NCI-H524 treated with DMSO at 0.1 percent for 48 hours (cell line): ENCODE measurements at places on chromosomes 5 and 9.

DNA sequence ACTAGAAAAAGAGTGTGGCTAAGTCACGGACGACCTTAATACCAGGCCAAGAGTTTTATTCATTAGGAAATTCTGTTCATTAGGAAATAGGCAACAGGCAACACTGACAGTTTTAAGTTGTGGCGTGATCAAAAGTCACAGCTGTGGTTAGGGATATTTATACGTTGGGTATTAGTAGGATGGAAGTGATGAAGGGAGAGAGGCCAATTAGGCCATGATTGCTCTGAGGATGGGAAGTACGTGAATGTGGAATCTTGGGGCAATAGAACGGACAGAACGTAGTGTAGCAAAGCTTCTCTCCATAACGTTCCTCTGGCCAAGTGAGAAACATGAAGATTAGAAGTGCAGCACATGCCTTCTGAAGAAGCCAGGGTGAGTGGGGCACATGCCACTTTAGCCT lies 290.1 kb upstream of the ZNF608 start:
- DNase-seq, result no peak

GRCh38 chr5:8192840-8193239 lies 323.9 kb downstream of the MTRR start:
- DNase-seq, result no peak

- no peak for DNase-seq
These were observed 76.8 kb downstream of the PTPN3 start for GRCh38 chr9:109421026-109421970.

DNA sequence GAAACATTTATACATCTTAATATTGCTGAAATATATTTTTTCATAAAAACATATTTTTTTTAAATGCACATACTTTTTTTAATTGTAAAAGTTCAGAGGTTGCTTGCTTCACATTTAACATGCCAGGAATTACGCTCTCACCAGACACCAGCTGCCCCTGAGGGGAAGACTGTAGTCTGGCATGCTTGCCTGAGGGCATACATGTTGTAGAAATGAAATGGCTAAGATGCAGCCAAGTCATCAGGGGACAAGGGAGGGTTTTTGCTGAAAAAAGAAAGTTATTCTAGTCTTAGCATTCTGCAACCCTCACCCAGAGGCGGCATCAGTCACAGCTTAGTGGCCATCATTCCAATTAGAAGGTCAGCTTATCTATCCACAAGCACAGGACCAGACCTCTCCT lies 426.7 kb upstream of the FTMT start:
- DNase-seq, result no peak

- DNase-seq, result no peak
These were observed 3.9 kb downstream of the QRFP start for GRCh38 chr9:130892477-130893304.

DNA sequence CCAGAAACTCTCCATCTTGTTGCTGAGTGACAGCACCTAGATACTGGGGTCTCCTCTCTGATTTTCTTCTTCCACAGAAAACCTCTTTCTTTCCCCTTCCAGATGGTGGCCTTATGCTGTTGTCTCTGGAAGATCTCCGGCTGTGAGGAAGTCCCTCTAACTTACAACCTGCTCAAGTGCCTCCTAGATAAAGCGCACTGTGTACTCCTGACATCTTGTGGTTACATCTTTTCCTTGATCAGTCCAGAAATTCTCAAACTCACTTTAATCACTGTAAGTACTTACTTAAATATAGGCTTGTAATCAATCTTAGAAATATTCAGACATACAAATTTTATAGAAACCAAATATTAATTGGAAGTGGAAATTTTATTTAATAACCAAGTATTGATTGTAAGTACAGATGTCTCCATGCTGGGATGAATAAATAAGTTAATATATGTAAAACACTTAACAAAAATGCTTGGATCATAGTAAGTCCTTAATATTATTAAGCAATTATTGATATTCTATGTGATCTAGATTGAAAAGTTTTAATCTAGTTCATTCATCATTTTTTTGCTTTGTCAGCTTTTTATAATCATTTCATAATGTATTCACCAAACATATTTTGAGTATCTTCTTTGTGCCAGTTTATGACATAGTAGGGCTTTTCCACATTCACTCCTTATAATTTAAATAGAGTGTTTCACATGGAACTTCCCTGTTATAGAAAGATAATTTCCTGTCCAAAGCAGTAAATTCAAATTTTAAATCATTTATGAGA lies 1381.4 kb upstream of the CDH6 start:
- DNase-seq, result peak; percentile 90

GRCh38 chr5:147413266-147413665 lies 96.6 kb downstream of the DPYSL3 start:
- no peak for DNase-seq

DNA sequence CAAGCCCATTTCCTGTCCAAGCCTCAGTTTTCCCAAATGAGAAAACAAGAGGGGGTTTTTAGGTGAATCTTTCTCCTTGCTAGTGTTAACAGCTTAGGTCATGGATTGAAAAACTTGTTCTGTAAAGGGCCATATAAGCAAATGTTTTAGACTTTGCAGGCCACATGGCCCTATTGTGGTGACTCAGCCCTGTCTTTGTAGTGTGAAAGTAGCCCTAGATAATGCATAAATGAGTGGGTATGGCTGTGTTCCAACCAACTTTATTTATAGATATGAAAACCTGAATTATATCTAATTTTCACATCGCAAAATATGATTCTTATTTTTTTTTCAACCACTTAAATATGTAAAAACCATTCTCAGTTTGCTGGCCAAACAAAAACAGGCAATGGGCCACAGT lies 6.9 kb upstream of the BARX1 start:
- no peak for DNase-seq

DNA sequence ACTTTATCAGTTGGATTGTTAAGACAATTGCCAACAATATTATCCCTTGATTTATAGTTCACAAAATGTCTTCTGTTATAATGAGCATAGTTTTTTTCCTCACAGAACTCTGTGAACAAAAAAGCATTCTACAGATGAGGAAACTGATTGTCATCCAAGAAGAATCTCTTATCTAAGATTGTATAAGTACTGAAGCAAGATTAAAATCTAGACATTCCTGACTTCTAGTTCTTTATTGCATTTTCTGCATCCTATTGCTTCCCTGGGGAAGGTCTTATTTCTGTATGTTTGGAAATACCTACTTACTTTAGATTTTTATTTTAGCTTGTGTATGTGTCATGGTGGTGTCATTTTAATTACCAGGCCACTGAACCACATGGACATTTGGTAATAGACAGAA lies 884.9 kb upstream of the WWC1 start:
- no peak for DNase-seq
